Dermis blood vessel endothelial cell (primary cell): ENCODE measurements at places on chromosomes 1 and 21.

DNA sequence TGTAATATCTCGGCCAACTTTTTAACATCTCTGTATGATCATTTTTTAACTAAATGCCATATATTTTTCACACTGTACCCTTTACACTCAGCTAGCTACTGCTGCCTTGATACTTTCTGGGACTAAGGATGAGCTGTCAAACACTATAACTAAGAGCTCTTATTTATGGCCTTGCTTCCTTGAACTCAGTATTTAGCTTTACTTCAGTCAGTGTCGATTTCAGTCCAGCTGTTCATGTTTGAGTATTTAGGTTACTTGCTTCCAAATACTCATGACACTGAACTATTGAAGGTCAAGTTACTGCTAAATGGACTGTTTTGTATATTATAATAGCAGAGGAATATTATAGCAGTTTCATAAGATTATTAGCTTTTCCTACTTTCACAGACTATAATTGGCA lies 25.9 kb upstream of the USP25 start:
- DNase-seq, result no peak

- no peak for DNase-seq
These were observed 39.5 kb downstream of the PDPN start for GRCh38 chr1:13623021-13623637.

- DNase-seq, result no peak
These were observed 1.2 kb downstream of the LENEP start for GRCh38 chr1:154994591-154994990.

GRCh38 chr1:230857822-230858221 lies 10.5 kb downstream of the C1orf198 start:
- no peak for DNase-seq

DNA sequence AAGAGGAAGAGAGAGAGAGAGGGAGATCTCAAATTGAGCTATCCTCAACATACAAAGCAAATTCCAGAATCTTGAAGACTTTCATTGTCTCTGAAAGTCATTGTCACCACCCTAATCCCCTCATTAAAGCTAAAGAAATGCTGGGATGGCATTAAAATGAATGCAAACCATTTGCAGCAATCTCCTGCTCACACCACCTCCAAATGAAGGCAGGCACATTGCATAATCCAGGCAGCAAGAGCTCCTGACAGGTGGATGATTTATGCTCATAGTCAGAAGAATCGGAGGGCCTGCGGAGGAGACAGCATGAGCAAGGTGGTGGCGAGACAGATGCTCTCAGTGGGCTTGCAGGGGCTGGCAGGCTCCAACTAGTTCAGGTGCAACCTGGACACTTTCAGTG lies 90.2 kb downstream of the ESRRG start:
- DNase-seq, result no peak

- no peak for DNase-seq
These were observed 35.6 kb upstream of the CRNN start for GRCh38 chr1:152449661-152450060.
